ENCODE measurements at places on chromosomes 1 and 21. TPM values are rescaled to one million over a fixed set of nuclear protein-coding genes. Genes with fewer than 3 reads are reported as not detected.

DNA sequence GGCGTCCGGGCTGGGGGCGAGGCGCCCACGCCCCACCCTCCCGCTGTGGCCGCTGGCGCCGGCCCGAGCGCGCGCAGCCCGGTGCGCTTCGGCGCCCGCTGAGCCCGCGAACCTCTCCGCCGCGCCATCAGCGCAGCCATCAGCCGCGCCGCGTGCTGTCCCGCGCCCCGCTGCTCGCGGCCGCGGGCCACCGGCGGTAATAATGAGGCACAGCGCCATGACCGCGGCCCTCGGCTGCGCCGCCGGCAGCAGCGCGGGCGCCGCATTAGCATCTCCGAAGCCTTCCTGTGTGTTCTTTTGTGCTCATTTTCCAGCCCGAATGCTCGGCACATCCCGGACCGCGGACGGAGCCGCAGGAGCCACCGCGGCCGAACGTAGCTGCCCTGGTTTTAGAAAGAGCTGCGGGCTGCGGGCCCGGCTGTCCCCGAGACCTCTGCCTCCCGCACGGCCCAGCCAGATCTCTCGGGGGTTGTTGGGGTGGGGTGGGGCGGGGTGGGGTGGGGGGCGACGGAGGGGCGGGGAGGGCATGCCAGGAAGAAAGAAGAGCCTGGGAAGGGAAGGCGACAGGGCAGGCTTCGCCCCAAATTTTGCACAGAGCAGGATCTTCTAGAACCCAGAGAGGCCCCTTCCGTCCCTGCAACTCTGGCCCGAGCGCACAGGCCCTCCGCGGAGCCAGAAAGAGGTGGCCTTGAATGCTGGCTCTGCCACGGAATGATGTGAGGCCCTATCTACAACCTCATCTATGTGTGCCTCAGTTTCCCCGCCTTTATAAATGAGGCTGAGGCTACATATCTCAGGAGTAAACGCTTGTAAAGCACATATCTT is 55.3 kb downstream of the RRAGC start:
- DNase-seq = peak; percentile 63

DNA sequence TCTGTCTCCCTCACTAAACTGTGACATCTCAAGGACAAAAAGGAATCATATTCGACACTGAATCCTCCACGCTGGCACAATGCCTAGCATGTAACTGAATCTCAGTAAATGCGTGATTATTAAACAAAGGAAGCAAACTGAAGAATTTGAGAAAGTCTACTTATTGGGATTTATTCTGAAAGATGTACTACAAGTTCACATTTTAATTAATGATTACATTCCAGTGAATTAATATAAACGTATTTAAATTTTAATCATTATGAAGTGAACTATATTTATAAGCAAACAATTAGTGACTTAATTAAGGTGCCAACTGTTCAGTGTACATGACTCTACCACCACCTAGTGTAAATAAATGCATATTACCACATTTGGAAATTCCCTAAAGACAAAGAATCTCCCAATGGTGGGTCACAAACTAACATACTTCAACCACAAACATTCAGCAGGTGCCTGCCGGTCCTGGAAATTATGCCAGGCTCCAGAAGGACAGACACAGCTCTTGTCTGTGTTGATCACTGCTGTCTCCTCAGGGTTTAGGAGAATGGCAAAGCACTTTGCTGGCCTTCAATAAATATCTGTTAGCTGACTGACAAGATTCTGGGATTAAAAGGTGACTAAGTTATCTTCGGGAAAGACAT is 56.3 kb downstream of the SMYD3 start:
- no peak for DNase-seq

GRCh38 chr1:98322966-98323365 is 338.6 kb upstream of the SNX7 start:
- no peak for DNase-seq

The C1orf21 gene
- 20.1 TPM for total RNA-seq

DNA sequence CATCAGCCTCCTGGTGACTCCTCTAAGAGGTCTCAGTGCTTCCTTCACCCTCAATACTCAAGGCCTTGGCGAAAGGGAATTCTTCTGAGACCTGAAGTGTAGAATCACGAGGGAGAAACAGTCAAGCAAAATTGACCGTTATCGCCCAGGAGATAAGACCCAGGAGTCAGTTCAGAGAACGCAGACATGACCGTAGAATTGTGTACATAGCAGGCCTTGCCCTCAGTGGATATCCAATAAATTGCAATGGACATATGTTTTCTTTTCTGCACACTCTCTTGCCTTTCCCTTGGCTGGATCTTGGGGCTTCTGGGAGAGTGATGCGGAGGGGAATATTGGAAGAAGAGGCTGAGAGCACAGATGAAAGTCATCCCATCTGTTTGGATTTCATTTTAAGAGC is 15.7 kb upstream of the ETS2 start:
- DNase-seq = no peak

The OR10J1 gene
- not detected for total RNA-seq

- no peak for DNase-seq
Observed at GRCh38 chr1:201016943-201017827, 6.3 kb downstream of the KIF21B start.

The RIIAD1 gene
- not detected for total RNA-seq

- no peak for DNase-seq
Observed at GRCh38 chr1:162023181-162023546, 505 bp downstream of the OLFML2B start.

DNA sequence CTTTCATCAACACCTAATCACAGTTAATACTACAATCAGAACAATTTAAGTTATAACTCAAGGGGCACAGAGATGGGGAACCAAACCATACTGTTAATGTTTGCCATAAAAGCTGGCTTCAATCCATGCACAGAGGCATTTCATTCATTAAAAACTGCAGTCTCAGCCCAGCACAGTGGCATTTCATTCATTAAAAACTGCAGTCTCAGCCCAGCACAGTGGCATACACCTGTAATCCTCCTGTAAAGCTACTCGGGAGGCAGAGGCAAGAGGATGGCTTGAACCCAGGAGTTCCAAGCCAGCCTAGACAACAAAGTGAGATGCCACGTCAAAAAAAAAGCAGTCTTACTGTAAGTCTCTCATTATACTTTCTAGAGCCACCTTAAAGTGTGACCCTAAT is 29.2 kb downstream of the ARID4B start:
- DNase-seq = no peak

- DNase-seq = no peak
Observed at GRCh38 chr1:245124644-245125043, 30.1 kb upstream of the KIF26B start.

- no peak for DNase-seq
Observed at GRCh38 chr1:86914601-86914997, at the start of gene HS2ST1. Gene HS2ST1, plus strand, starts transcription at chr1:86914635.

GRCh38 chr21:45286671-45287437 is 841 bp downstream of the POFUT2 start:
- DNase-seq = peak; percentile 78

The TRAPPC10 gene
- 29.7 TPM for total RNA-seq

The C1orf232 gene
- not detected for total RNA-seq

- DNase-seq = no peak
Observed at GRCh38 chr1:207820568-207821463, 69.0 kb downstream of the CD46 start.

DNA sequence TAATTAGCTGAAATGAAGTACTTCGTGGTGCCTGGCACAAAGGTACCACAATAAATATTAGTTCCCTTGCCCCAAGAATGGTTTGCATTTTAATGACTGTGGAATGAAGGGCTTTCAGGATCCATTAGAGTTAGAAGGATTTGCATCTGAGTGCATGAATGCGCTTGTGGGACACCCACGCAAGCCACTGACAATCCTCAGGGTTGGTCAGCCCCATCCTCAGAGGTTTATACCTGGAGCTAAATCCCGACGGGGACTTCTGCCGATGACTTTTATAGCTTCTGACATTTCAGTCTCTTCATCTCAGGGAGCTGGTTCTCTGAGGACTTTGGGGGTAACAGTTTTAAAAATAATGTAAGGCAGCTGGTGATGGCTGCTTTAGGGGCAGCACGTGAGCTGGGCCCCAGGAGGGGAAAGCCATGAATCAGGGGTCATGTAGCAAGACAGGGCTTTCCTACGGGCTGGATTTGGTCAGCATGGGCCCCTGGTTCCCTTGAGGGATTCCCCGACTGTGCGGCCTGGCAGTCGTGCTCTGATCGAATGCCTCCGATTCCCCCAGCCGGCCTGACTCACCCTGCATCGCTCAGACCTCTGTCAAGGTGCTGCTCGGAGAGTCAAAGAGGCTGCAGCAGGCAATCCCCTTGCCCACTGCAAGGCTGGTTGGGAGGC is 20.8 kb upstream of the IL10 start:
- no peak for DNase-seq

DNA sequence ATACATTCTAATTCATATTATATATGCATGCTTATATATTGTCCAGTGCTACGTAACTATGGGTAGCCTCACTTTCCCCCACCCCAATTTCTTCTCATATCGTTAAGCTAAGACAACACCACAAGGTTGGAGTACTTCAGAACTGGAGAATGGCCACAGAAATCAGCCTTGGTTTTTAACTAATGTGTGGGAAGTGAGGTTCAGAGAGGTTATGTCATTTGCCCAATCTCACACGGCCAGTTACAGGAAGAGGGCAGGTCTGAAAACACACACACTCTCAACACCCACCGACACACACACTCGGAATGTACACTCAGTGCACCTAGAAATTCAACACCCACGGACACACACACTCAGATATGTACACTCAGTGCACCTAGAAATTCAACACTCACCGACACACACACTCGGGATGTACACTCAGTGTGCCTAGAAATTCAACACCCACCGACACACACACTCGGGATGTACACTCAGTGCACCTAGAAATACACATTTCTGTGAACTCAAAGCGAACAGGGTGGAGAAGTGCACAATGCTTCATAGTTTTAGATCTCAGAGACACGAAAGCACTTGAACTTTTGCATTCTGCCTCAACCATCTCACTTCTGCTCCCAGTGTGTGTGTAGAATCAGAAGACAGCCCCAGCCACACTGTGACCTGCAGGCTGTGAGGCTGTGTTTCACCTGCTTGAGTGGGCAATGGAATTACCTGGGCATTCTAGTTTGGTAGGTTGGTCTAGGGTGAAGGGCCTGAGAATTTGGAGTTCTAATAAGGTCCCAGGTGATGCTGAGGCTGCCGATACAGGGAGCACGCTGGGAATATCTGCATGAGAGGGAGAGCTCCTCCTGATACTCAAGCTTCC is 170.4 kb downstream of the CLIC6 start:
- DNase-seq = no peak

DNA sequence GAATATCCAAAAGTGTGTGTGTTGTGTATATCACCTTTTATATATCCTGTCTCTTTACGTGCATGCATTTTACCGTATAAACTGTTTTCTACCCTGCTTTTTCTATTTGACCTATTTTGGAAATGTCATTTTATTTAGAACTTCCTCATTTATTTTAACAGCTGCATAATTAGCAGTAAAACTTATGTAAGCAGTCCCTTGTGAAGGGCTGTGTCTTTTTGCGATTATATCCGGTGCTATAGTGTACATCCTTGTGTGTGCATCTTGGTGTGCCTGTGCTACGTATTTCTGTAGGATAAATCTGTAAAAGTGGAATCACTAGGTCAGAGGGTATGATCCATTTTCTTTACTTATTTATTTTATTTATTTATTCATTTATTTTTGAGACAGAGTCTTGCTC is 7.2 kb downstream of the LGALS8 start:
- no peak for DNase-seq

DNA sequence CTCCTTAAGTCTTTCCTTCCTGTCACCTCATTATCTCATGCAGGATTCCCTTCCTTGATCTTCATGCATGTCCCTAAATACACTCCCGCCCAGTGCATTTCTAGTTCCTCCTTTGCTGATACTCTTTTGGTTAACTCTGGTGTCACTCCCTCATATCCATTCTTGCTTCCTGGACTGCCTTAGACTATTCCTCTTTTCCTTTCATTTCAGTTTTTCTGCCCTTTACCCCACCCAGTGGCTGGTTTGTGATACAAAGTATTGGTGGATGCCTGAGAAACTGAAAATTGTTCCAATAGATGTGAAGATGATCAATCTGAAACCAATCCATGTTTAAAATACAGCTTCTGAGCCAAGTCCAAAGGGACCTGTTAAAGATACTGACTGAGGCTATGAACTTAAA is 553.8 kb upstream of the CAMK1G start:
- DNase-seq = no peak

The AXDND1 gene
- total RNA-seq = not detected

The FABP3 gene
- 18.0 TPM for total RNA-seq

GRCh38 chr1:247013391-247013790 is 5.5 kb upstream of the ZNF695 start:
- DNase-seq = no peak

DNA sequence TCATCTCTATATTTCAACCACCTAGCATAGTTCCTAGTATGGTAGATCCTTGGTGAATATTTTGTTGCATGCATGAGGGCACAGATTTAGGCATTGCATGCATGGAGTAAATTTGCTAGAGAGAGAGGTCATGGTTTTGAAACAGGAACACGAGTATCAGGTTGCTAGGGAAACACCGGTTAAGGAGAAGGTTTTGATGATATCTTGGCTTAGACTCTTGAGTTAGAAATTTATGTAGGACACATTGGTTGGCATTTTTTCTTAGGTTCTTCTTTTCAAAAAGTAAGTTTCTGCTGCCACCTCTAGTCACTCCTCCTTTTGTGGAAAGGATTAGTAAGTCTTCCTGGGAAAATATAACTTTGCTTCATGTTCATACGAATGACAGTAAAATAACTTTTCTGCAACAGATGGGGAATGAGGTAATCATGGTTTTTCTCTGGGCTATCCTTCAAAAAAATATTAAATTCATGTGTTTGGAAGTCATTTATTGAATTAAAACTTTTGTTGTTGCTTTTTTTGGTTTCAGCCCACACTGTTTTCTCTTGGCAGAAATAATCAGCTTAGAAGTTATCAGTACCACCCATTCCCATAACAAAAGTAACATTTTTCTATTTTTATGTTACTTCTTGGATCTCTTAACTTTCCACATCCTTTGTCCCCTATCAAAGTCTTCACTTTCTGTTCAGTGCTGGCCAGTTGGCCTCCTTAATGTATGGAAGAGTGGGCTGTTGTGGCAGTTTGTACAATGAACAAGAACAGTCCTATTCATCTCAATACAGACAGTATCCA is 97.3 kb downstream of the PLA2G4A start:
- DNase-seq = no peak

DNA sequence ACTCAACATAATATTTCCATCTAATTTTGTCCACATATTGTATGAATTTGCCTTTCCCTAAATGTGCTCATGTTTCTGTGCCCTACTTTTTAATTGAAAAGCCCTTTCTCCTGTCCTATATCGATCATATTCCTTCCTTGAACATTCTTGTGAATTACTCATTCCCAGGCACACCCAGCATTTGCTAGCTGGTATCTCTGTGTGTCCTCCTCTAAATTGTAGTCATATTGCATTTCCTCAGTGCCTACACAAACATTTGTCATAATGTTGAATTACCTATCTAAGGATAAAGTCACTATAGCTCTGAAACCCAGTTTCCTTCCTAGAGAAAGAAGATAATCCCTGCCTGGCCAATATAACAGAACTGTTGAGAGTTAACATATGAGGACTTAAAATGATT is 39.6 kb upstream of the TBX15 start:
- no peak for DNase-seq

GRCh38 chr1:218692808-218693207 is 347.7 kb downstream of the TGFB2 start:
- DNase-seq = no peak

The CELA2B gene
- not detected for total RNA-seq

- DNase-seq = no peak
Observed at GRCh38 chr1:1966071-1966740, 37.4 kb downstream of the CFAP74 start.

The OR6K3 gene
- total RNA-seq = not detected

- no peak for DNase-seq
Observed at GRCh38 chr1:105427543-105427942, 1628.9 kb upstream of the PRMT6 start.

GRCh38 chr1:38500352-38500751 is 359.2 kb downstream of the RRAGC start:
- no peak for DNase-seq

The POU3F1 gene
- 18.9 TPM for total RNA-seq
